NCI-H1417 (cell line): ENCODE measurements at places on chromosomes 3 and 15.

DNA sequence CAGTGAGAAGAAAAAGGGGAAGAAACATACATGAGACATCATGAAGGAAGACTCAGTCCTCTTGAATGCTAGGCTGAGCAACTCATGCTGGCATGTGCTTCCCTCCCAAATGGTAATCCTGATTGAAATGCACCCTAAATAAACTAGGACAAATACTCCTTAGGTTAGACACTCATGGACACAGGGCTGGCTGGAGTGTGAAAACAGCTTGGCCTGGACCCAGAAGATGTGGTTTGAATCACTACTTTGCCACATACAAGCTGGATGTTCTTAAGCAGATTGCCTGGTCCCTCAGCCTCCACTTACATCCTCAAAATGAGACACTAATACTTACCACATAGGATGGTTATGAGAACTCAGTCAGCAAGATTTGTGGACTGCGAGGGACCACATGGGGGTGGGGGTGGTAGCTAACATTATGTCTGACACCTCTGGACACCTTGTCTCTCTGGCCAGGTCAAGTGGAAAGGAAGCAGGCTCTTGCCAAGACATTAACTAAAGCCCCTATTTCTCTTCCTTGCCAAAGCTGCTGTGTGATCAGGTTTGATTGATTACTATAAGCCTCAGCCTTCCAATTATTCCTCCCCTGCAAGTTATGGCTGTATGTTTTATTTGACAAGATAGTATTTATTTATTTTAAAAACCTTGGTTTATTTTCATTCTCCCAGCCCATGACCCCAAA lies 138.9 kb upstream of the SLC7A14 start:
- no peak for DNase-seq

- no peak for DNase-seq
Measured at GRCh38 chr3:71560665-71561064, 22.9 kb downstream of the FOXP1 start.

DNA sequence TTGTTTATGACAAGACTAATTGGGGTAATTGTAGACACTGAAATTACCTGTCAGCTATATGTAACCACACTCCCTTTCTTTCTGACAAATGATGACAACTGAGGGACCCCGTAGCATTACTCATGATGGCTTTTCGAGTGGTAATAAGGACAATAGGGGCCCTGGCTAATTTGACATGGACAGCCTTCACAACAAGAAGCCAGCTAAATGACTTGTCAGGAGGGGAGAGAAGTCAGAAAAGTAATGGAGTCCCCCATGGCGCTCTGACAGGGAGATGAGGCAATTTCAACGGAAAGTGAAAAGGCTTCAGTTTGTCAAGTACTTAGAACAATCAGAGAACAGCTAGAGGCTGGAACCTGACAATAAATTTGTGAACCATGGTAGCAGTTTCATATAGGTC lies 177.3 kb downstream of the CDIN1 start:
- no peak for DNase-seq

GRCh38 chr15:64092864-64093626 lies 593 bp downstream of the CIAO2A start:
- peak; percentile 12 for DNase-seq

DNA sequence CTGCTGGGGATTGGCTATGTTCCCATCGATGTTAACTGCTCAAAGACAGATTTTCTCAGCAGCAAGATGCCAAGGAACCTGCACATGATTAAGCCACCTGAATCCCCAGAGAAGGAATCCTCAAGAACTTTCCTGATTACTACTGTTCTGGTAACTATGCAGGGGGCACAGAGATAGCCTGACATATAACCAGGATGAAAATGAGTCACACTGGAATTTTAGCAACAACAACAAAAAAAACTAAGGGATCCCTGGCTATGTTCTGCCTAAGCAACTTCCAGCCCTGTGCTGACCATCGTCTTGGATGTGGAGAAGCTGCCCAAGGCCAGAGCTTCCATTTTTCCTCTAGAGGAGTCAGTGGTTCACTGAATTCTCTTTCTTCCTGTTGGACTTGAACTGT lies 13.8 kb downstream of the RIOX2 start:
- no peak for DNase-seq

- DNase-seq, result no peak
Measured at GRCh38 chr3:126414406-126414805, 19.7 kb downstream of the CFAP100 start.

DNA sequence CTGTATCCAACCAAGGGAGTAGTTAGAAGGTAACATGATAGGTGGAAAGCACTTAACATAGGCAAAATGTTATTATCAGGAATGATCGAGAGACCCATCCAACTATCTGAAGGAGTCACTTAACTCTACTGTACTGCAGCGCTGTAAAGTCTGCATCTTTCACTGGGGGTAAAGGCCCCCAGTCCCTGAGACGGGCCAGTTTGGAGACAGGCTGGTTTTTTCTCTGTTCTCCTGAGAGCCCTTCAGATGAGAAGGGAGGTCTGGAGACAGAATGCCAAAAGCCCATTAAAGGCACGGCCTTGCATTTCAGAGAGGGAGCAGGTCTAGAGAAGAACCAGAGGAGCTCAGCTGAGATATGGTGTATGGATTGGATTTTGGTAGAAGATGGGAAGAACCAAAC lies 71.3 kb upstream of the CGNL1 start:
- no peak for DNase-seq

- no peak for DNase-seq
Measured at GRCh38 chr15:75651810-75652543, 4.3 kb downstream of the SNX33 start.

GRCh38 chr3:67765575-67765974 lies 111.2 kb upstream of the SUCLG2 start:
- DNase-seq, result peak; percentile 2

- no peak for DNase-seq
Measured at GRCh38 chr3:34237946-34238345, 439.5 kb downstream of the PDCD6IP start.

- DNase-seq, result no peak
Measured at GRCh38 chr3:126916546-126916945, 66.4 kb upstream of the PLXNA1 start.

GRCh38 chr3:20042331-20042730 lies 2.1 kb downstream of the KAT2B start:
- no peak for DNase-seq

DNA sequence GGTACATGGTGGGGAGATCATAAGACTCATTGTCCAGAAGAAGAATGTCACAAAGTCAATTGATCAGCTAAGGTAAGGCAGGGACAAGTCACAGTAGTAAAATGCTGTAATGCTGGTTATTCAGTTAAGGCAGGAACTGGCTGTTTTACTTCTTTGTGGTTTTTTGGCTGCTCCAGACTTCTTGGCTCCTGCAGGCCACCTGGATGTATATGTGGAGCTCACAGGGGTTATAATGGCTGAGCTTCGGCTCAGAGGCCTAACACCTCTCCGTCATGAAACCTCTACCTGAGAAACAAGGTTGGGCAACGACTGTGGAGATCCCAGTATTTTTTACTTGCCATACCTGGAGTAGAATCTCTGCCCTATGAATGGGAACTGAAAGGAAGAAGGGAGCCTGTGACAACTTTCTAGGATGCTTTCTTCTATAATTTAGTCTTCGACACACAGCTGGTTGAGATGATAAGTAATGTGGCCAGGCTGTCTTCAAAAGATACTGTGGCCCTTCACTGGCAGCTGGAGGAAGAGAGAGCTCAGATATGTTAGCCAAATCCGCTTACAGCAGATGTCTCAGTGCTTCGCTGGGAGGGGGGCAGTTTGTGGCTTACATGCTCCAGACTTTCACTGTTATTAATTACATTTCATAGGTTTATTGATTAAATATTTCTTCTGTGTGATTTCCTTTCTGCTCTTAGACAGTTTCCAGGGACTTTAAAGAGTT lies 887.8 kb downstream of the IGSF11 start:
- no peak for DNase-seq

DNA sequence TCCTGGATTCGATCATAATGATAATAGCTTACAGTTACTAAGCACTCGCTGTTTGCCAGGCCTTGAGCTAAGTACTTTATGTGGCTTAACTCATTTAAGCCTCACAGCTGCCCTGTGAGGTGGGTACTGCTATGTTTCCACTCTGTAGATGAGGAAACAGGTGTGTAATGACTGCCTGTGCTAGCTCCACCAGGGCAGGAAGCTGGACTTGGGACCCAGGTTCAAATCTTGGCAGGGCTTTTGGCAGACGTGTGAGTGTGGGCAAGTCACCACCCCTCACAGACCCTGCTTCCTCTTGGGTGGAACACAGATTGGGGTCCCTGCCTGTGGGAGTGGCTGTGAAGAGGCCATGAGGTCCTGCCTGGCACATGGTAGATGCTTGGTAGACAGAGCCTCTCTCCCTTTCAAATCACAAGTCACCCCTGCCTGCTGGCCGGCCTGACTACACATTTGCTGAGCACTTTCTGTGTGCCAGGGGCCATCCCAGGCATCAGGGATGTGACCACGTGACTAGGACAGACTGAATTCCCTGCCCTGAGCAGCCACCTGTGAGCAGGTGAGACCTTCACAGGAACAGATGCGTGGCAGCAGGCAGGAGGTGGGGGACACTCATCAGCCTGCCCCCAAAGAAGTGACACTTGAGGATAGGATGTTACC lies 3.7 kb downstream of the EFCC1 start:
- DNase-seq, result no peak

DNA sequence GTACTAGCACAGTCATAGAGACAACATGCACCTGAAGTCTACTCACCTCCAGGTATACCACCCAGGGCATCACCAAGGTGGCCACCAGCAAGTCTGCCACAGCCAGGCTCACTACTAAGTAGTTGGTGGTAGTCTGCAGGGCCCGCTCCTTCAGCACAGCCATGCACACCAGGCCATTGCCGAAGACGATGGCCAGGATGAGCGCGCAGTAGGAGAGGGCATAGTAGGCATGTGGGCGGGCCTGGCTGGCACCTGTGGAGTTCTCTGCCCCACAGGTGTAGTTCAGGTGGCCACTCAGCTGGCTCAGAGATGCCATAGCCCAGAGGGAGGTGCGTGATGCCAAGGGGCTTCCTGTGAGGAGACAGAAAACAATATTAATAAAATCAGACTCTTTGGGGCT lies 7.2 kb downstream of the DRD3 start:
- DNase-seq, result no peak

GRCh38 chr15:47754312-47754711 lies 37.0 kb downstream of the SEMA6D start:
- DNase-seq, result no peak

- DNase-seq, result no peak
Measured at GRCh38 chr3:75180945-75181298, 483.2 kb upstream of the FRG2C start.

DNA sequence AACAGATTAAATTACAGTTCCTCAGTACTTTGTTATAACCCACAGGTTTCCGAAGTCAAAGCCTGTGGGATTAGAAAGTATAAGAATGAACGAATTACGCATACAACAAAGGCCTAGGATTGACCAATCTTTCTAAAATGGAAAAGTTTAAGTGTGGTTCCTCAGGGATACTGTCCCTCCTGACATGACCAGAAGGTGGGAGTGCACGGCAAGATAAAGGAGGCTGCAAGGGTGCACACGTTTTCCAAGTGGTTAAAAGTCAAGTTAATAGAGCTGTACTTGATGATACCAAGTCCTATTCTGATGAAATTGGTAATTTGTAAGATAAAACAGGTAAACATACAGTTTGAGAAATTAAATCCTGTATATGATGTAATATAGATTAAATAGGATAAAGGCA lies 96.2 kb downstream of the ALDH1A2 start:
- peak; percentile 47 for DNase-seq

GRCh38 chr3:146065573-146066006 lies 95.4 kb downstream of the PLOD2 start:
- peak; percentile 3 for DNase-seq

- DNase-seq, result no peak
Measured at GRCh38 chr3:152253514-152253913, 15.2 kb upstream of the MBNL1 start.
